ENCODE measurements at places on chromosomes 7 and 10.

DNA sequence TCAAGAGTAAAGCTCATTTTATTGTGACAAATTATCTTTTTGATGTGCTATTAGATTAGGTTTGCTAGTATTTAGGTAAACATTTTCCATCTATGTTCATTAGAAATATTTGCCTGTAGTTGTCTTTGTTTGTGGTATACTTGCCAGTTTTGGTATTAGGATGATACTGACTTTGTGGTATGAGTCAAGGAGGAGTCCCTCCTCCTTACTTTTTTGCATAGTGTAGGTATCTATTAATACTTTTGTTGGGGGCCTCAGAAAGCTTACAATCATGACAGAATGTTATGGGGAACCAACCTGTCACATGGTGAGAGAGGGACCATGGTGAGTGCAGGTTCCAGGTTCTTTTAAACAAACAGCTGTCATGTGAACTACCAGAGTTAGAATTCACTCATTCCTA lies 102.1 kb downstream of the ZWINT start:
- DNase-seq = no peak

DNA sequence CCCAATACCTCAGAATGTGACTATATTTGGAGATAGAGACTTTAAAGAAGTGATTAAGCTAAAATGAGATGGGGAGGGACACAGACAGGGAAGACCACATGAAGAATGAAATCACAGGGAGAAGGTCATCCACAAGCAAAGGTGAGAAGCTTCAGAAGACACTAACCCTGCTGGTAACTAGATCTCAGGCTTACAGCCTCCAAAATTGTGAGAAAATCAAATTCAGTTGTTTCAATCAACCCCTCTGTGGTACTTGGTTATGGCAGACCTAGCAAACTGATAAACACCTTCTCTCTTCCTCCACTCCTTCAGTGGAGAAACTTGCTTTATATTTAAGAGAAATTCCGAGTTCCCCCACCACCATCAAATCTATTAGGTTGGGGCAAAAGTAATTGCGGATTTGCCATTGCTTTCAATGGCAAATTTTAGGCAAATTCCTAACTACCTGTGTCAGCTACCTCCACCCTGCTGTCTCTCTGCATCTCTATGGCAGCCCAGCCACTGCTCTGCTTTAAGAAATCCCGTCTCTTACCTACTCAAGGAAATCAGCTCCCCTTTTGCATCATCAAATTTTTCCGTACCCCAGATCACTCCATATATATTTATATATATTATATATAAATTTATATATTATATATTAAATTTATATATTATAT lies 38.2 kb downstream of the SEMA3E start:
- no peak for DNase-seq

DNA sequence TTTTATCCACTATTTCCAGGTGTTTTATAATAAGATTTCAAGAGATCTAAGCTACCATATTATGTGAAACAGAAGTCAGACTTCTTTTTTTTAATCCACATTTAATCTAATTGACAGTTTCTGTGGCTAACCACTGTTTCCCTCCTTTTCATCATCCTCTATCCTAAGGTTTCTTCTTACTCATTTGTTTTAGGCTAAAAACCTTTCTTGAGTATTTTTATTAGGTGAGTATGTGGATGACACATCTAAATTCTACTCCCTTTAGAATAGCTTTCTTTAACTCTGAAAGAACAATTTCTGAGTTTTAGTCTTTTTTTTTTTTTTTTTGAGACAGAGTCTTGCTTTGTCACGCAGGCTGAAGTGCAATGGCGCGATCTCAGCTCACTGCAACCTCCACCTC lies 62.7 kb downstream of the NPY start:
- no peak for DNase-seq

DNA sequence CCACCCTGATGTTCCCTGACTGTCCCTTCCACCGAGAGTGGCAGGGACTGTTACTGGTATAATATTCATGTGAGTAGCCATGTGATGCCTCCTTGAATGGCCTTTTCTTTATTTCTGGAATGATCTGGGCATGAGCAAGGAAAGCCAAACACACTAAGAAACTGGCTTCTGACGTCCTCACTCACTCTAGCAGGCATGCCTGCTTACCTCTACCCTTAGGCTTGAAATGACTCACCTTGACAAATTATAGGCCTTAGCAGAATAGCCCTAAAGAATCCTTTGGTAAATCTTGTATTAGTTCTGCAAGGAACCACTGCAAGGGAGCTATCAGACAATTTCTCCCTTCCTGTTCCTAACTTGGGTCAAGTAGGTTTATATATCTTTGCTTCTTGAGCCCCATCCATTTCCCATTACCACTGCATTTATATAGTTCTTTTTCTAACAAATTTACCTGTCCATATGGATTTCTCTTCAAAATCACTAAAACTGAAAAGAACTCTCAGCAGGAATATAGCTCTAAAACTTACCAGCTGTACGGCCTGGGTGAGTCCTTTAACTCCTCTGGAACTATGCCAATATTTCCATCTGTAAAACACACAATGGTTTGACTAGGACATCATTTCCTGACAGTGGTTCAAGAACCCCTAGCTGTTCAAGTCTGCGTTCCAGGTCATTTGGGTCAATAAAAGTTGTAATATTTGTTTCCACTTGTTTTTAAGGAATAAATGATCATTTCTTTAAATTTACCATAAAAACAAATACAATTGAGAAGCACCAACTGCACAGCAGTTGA lies 13.0 kb upstream of the NDUFA5 start:
- DNase-seq = no peak

DNA sequence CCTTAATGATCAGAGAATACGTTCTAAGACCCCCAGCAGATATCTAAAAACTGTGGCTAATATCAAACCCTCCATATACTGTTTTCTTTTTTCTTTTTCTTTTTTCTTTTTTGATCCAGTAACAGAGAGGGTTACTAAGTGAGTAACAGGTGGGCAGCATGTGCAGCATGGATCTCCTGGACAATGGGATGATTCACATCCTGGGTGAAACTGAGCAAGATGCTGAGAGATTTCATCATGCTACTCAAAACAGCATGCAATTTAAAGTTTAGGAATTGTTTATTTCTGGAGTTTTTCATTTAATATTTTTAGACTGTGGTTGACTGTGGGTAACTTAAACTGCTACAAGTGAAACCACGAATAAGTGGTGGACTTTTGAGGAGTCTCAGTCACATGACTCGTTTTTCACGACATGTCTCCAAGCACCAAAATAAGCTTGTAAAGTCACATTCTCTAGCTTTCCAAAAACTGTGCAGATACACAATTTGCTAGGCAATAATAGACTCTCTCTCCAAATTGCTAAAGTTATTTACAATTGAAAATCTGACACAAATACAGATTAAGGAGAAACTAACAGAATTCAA lies 716.2 kb downstream of the NXPH1 start:
- DNase-seq = no peak

- DNase-seq = no peak
Measured at GRCh38 chr10:118102121-118102520, 55.4 kb upstream of the RAB11FIP2 start.
